Stimulated activated CD8-positive, alpha-beta memory T cell treated with anti-CD3 and anti-CD28 coated beads, Interleukin-4, amount 100 ng/mL, for 4 hours (primary cell): ENCODE measurements at places on chromosomes 16 and 17.

DNA sequence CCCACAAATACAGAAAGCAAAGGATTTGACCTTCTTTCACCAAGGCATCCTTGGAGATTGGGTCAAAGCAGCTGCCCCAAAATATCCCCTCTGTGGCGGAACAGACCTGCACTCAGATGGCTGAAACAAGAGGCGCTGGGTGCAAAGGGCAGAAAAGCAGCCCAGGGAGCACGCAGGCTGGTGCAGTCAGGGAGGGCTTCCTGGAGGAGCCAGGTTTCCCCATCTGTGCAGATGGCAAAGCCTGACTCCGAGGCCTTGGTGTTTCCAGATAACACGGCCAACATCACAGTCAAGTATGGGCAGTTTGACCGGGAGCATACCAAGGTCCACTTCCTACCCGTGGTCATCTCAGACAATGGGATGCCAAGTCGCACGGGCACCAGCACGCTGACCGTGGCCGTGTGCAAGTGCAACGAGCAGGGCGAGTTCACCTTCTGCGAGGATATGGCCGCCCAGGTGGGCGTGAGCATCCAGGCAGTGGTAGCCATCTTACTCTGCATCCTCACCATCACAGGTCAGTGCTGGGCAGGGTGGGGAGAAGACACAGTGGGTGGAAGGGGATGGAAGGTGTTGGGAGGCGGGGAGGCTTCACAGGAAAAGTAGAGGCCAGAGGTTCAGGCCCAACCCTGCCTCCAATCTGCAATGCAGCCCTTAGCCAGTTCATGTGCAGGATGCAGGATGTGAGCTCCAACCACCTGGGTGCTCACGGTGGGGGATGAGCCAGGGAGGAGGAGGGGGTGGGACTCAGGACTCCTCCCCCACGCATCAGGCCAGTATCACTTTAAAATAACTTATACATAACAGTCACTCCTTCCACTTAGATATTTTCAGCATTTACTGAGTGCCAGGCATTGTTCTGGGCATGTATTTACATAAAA lies 26.4 kb upstream of the BEAN1 start:
- DNase-seq, result no peak

DNA sequence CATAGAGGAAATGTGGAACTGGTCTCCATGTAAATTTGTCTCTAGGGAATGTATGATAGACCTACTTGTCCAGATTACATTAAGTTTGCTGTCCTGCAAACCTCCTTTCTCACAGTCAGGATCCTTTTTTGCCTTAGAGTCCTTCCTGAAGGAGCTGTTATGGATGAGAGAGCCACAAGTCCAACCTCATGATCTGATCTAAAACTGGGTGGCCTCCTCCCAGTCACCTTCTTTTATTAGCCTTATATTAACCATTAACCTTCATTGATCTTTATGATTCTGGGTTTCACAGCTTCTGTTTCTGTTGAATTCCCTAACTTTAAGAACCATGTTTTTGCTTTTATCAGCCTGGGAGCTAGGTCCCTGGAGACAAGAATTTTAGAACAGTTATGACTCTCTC lies 64.1 kb downstream of the NEUROD2 start:
- no peak for DNase-seq

DNA sequence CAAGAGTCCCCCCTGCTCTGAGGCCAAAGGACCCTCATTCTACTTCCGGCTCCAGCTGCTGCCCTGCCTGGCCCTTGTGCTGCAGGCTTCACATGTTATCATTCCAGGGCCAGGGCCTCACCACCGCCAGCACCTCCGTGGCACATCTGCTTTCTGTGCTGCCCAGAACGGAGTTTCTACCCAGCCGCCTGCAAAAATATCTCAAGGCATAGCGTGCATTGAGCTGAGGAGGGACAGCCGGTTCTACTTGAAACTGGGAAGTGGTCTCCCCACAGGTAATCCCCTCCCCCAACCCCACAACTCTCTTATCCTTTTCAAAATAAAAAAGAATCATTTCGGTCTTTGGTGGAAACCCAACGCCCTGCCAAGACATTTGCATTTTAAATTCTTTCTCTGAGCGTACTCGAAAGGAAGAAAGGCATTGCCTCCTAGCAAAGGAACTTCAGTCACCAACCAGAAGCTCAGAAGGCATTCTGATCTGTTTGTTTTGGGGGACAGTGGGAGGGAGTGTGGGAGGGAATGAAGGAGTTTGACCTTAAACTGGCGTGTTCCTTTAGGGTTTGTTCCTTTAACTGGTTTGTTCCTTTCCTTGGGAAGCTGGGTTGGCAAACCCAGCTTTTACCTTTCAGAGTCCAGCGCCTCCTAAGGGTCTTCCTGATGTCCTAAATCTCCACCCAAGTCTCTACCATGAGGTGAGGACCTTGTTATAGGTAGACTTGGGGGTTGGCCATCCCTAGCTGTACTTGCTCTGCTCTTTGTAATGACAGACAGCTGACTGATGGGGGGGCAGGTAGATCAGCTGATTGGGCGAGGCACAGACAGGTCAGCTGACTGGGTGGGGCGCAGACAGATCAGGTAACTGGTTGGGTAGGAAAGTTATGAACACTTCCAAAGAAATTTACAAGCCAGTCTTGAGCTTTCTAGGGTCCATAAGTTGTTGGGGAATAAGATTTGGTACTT lies 33.4 kb upstream of the PIK3R6 start:
- no peak for DNase-seq

- no peak for DNase-seq
Observed at GRCh38 chr17:44854192-44854591, 6.5 kb downstream of the HIGD1B start.

DNA sequence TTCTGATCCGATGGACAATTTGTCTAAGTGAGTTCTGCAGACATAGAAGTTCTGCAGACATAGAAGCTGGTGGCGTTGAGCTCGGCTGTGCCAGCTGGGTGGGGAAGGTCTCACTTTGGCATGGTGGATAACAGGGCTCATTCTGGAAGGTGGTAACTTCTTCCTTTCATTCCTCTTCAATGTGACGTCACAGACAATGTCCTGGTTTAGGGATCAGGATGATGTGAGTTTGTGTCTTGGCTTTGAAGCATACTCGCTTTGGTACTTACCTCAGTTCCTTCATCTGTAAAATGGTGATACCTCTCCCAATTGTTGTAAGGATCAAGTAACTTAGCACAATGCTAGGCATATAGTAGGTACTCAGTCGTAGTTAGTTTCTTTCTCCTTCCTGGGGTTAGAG lies 408.8 kb upstream of the ASIC2 start:
- DNase-seq, result no peak

DNA sequence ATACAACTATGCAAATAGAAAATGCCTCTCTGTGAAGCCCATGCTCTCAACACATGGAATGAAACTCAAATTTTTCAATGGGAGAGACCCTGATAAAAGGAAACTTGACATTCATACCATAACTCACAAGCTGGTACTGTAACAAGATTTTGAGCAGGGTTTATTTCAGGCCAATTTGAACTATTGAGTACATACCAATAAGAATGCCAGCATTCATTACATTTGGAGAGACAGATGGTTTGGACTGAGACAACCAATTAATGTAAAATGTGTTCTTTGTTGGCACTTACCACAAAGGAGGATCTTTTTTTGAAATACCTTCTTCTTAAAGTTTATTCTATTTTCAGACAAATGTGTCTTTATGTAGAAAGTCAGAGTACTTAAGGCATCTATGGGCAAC lies 1357.0 kb upstream of the GOT2 start:
- DNase-seq, result no peak

- DNase-seq, result no peak
Observed at GRCh38 chr17:63483038-63483437, 6.2 kb downstream of the ACE start.

GRCh38 chr17:61411261-61412142 lies 11.9 kb downstream of the TBX2 start:
- no peak for DNase-seq

DNA sequence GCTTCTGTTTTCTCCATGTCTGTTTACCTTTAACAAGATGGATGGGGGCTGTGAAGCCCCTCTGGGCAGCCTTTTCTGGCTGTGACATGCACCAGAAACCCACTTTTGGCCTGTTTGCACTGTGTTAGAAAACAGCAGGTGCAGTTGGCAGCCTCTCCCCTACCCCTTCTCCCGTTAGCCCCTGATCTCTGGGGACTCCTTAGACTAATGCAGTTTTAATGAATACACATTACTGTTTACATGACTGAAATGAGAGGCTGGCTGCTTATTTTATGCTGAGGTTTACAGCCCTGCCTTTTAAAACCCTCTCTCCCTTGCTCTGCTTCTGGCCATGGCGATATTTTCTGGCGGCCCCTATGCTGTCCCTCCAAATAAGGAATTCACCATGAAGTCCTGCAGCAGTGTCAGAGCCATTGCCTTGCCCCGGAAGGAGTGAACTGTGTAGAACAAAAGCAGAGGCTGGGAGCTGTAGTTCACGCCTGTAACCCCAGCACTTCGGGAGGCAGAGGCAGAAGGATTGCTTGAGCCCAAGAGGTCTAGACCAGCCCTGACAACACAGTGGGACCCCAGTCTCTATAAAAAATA lies 79.3 kb downstream of the PRKCB start:
- DNase-seq, result no peak

- DNase-seq, result no peak
Observed at GRCh38 chr17:60297760-60298401, 94.1 kb downstream of the USP32 start.

DNA sequence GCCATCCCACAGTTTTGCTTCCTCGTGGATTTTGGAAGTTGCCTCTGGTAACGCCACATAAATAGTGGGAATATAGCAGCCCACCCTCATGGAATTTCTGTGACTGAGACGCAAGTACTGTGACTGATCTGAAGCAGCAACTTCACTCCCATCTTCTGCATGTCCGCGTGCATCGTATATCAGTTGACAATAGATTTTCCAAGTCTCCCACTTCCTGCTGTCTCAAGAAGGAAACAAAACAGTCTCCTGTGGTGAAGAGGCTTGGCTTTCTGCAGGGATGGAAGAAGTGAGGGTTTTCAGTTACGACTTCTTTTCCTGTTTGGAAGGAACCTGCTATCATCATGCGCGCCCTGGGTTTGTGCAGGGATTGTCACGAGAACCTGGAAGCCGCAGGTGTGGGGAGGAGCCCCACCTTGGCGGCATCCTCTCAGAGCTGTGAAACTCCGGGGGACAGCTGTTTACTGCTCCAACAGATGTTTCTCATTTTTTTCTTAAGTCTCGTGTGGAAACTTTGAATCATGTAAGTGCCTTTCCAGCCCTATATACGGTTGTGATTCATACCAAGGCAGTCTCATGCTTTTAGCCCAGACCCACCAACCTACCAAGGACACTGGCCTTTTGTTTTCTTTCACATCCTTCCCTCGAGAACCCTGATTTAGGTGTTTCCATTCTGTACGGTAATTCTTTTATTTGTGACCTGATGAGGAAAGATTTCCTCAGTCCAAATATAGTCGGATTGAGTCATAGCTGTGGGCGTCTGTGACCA lies 57.5 kb downstream of the WIPI1 start:
- no peak for DNase-seq

GRCh38 chr16:12904329-12904671 lies 2.9 kb downstream of the SHISA9 start:
- no peak for DNase-seq

GRCh38 chr17:48997827-48998586 lies 822 bp downstream of the IGF2BP1 start:
- no peak for DNase-seq

DNA sequence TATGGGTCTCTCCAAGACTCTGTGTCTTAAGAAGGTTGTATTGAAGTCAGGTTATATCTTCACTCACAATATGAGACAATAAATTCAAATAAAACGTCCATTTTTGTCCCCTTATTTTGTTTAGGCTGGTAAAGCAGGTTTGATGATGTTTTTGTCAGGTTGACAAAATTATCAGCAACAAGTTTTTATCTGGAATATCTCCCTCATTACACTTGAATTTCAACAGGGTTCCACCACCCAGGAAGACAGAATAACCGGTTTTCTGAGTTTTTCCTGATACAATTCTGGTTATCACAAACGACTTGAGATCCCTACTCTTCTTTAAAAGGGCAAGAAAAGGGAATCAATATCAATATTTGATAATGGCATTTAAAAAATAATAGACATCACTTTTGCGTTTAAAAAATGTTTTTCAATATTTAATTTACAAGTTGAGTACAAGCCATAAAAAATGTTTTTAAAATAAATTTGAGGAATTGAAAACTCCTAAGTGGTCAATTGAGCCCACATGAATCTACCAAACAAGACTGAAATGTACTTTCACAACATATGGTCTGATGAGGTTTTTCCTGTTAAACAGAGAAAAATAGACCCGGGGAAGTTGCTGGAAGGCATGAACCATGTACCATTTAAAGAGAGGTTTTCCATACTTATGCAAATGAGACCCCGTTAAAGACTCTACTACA lies 1.4 kb upstream of the ATP6V0A1 start:
- no peak for DNase-seq

DNA sequence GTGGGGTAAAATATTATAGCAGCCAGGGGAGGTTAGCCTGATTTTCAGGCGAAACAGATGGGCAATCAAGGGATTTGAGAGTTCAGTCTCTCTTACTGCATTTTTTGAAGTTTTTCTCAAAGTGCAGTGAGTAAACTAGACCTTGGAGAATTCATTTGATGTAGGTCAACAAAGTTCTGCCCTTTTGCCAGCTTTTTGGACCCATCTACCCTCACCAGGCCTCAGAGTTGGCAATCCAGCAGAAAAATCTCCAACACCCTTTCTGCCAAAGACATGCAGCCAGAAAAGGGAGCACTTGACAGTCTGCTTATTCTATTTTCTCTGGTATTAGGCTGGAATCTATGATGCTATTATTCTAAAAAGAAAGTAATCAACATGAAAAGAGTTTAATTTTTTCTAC lies 162.2 kb upstream of the TOM1L1 start:
- no peak for DNase-seq

GRCh38 chr17:57340160-57340981 lies 84.0 kb downstream of the MSI2 start:
- no peak for DNase-seq

DNA sequence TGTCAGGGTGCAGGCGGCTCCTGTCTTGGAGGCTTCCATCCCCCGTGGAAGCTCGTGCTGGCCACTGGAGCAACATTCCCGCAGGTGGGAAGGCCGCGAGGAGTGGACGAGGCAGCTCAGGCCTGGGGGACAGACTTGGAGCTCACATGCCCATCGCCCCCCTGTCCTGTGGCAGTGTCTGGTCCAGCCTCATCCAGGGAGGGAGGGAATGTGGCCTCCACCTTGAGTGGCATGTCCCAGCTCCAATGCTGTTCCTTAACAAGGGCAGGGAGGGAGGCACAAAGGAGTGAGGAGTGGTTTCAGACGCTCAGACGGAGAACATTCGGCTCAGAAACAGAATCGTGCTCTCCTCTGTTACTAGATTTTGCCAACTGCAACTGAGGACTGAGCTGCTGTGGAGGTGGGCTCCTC lies 159.4 kb upstream of the CHMP6 start:
- DNase-seq, result no peak

- DNase-seq, result no peak
Observed at GRCh38 chr17:38872671-38873385, 3.0 kb downstream of the LASP1 start.

GRCh38 chr16:90037276-90037675 lies 18.0 kb upstream of the DBNDD1 start:
- DNase-seq, result no peak

- no peak for DNase-seq
Observed at GRCh38 chr16:31333686-31334649, 21.0 kb upstream of the ITGAX start.

DNA sequence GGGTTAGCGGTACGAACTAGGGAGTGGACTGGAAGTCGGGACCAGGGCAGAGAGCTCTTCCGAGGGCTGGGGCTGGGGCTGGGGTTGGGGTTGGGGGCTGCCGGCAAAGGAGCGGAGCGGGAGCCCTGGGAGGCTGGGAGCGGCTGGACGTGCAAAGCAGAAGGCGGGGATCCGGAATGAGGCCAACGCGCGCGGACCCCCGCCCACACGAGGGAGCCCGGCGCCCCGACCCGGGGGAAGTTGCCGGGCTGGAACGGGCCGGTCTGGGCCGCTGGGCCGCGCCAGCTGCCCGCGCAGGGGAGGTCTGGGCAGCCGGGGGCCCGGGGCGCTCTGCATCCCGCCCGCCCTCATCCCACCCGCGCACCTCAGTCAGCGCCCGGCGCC lies 323 bp downstream of the ST3GAL2 start:
- DNase-seq, result no peak
